Kidney (tissue), 22 donors: ENCODE measurements at places on chromosomes 16 and 17. TPM values are rescaled to one million over a fixed set of nuclear protein-coding genes. Genes with fewer than 3 reads are reported as not detected.

- H3K4me1 ChIP-seq, result no peaks in the 10 kb centered on the region
- peak overlapping the region; percentile 80 for H3K27ac ChIP-seq
- no peak for DNase-seq
- H3K27me3 ChIP-seq, result no peaks in the 10 kb centered on the region
These were observed 1.3 kb downstream of the ARRB2 start for GRCh38 chr17:4711661-4712181.

The CYGB gene
- 12.6 TPM for total RNA-seq

- H3K4me1 ChIP-seq, result no peaks in the 10 kb centered on the region
- DNase-seq, result peak; percentile 15
- H3K27ac ChIP-seq, result no peak overlapping the region
- H3K36me3 ChIP-seq, result no peaks in the 10 kb centered on the region
- H3K4me3 ChIP-seq, result no peak overlapping the region
- no peaks in the 10 kb centered on the region for H3K27me3 ChIP-seq
These were observed 496.9 kb upstream of the C16orf82 start for GRCh38 chr16:26569793-26570192.

The SSTR5 gene
- 6.7 TPM for total RNA-seq

GRCh38 chr17:73379826-73380225 is 68.0 kb upstream of the CDC42EP4 start:
- H3K27me3 ChIP-seq, result no peaks in the 10 kb centered on the region
- DNase-seq, result no peak
- no peaks in the 10 kb centered on the region for H3K4me1 ChIP-seq
- no peaks in the 10 kb centered on the region for H3K36me3 ChIP-seq
- no peak overlapping the region for H3K4me3 ChIP-seq
- no peak overlapping the region for H3K27ac ChIP-seq

DNA sequence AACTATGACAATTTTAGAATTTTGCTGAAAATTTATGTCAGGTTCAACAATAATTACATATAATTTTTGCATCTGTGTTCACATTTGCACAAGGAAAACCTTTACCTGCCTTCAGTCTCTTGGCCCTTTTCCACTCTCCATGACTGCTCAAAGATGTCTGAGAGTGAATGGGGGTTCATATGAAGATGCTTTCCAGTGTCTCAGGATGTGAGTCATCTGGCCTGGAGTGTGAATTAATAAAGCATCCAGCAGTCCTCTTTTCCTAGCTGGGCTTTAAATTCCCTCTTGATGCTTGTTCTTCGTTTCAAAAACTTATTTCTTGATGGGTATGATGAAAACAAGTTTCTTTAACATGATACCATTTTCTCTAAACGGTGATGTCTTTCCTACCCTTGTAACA is 99.9 kb downstream of the CDK5R1 start:
- no peaks in the 10 kb centered on the region for H3K4me1 ChIP-seq
- H3K27ac ChIP-seq, result no peak overlapping the region
- no peak for DNase-seq

DNA sequence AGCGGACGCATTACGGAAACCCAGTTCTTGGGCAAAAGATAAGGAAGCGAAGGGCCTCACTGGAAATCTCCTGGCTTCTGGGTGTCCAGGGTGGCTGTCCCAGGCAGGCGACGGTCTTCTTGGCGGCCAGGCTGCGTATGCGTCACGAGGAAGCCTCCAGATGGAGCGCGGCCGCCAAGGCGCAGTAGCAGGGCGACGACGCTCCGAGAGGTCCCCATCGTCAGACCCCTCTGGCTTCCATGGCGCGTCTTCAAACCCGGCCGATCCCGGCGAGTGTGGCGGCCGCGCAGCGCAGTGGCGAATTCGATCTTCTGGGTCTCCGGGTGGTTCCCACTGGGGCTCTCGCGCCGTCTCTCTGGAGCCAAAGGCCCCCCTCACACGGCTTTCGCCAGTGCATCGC is 13.8 kb upstream of the ANKRD40CL start:
- H3K4me1 ChIP-seq, result no peaks in the 10 kb centered on the region
- H3K4me3 ChIP-seq, result no peak overlapping the region
- H3K36me3 ChIP-seq, result no peaks in the 10 kb centered on the region

DNA sequence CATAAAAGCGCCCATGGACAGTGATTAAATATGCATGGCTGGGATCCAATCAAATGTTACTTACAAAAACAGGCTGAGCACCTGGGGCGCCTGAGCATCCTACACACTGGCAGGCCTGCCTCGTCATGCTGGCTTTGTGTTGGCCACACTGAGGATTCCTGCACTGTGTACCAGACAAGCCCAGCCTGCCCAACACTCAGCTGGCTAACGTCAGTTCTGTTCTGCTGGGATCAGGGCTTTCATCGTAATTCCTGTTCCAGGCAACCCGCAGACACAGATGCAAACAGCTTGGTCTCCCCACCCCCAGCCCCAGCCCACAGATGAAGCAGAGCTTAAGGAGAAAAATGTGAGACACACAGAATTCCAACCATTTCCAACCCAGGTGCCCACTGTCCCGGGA is 30.7 kb downstream of the PIMREG start:
- H3K4me1 ChIP-seq, result no peaks in the 10 kb centered on the region
- no peak overlapping the region for H3K4me3 ChIP-seq
- H3K36me3 ChIP-seq, result no peaks in the 10 kb centered on the region
- no peaks in the 10 kb centered on the region for H3K27me3 ChIP-seq
- no peak overlapping the region for H3K27ac ChIP-seq

GRCh38 chr16:1351582-1352362 is at the start of the genes GNPTG and TSR3:
Gene GNPTG (plus strand): TSS chr16:1351931. CDS start chr16:1351966, 35 bp downstream.
Gene TSR3 (minus strand): TSS chr16:1351878. CDS start chr16:1351804, 74 bp downstream.
- peak within 1 kb of the TSS; percentile 81 for H3K4me3 ChIP-seq
- peak within 1 kb of the TSS; percentile 14 for H3K27ac ChIP-seq
- H3K4me1 ChIP-seq, result peaks cover 21% of the 10 kb centered on the region
- no peaks in the 10 kb centered on the region for H3K36me3 ChIP-seq

GRCh38 chr16:87410968-87411367 is 18.8 kb downstream of the MAP1LC3B start:
- no peaks in the 10 kb centered on the region for H3K27me3 ChIP-seq
- DNase-seq, result no peak
- peaks cover 21% of the 10 kb centered on the region for H3K36me3 ChIP-seq
- no peak overlapping the region for H3K4me3 ChIP-seq

DNA sequence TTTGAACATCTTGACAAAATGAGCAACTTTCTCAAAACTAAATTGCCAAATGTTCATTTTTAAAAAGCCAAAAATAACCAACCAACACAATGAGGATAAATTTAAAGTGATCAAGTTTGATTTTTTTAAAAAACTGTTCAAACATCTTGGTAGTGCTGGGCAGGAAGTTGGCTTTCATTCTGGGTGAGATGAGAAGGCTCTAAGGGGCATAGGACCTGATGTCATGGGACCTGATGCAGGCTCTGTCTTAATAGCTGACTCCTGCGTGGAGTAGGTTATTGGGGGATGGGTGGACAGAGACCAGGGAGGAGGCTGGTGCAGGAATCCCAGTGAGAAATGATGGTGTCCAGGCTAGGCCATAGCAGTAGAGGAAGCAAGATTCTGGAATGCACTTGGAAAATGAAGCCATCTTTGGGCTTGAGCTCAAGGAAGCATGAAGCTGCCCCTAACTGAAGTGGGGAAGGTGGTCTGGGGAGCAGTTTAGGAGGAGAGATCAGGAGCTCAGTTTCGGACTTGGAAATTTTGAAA is 20.4 kb downstream of the NLRC5 start:
- H3K4me1 ChIP-seq, result no peaks in the 10 kb centered on the region
- H3K4me3 ChIP-seq, result no peak overlapping the region
- DNase-seq, result no peak
- H3K27ac ChIP-seq, result no peak overlapping the region
- H3K27me3 ChIP-seq, result no peaks in the 10 kb centered on the region
- no peaks in the 10 kb centered on the region for H3K36me3 ChIP-seq

GRCh38 chr17:66364508-66364907 is 62.1 kb downstream of the PRKCA start:
- no peaks in the 10 kb centered on the region for H3K36me3 ChIP-seq
- no peaks in the 10 kb centered on the region for H3K27me3 ChIP-seq
- H3K27ac ChIP-seq, result no peak overlapping the region
- DNase-seq, result no peak
- peaks cover under 1% of the 10 kb centered on the region for H3K4me1 ChIP-seq

The KCNAB3 gene
- 3.9 TPM for total RNA-seq

The ZNF18 gene
- total RNA-seq, result 8.2 TPM

DNA sequence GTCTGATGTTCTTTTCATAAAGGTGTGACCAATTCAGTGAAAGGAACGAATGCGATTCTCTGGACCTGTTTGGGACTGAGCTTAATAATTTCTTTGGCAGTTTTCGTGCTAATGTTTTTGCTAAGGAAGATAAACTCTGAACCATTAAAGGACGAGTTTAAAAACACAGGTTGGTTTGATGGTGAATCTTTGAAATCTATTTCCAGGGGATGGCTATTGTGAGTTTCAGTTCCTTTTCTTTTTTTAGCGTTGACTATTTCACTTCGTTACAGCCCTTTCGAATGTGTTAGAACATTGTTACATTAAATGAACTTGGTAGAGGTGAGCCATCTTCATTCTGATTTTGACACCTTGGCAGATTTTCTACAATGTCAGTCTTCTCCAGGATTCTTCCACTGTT is 1.2 kb downstream of the TNFRSF17 start:
- H3K4me1 ChIP-seq, result no peaks in the 10 kb centered on the region
- no peak for DNase-seq
- H3K27me3 ChIP-seq, result no peaks in the 10 kb centered on the region
- H3K36me3 ChIP-seq, result no peaks in the 10 kb centered on the region
- no peak overlapping the region for H3K4me3 ChIP-seq

The BFAR gene
- 53.7 TPM for total RNA-seq

DNA sequence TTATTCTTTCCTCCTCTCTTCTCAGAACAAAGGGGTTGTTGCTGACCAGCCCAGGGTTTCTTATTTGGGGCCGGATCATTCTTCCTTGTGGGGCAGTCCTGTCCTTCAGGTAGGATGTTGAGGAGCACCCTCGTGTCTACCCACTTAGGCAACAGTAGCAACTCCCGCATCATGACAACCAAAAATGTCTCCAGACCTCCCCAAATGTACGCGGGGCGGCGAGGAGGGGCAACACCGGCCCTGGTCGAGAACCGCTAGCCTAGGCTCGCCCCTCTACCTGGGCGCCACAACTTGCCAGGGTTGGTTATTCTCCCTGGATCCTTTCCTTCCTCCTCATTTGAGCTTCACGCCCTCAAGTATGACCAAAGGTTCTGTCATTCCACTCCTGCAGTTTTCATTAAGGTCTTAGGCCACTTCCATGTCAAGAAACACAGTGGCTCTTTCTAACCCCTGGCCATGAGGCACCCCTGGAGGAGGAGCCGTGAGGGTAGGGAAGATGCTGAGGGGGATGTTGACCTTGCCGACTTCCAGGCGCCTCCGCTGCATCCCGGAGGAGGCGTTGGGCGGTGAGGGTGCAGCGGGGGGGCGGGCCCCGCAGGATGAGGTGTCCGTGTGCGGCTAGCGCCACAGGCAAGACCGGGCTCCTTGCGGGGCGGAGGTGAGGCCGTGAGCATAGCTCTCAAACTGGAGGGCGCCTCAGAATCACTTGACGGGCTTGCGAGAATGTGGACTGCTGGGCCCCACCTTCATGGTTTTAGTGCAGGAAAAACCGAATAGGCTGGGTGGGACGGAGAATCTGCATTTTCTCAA is 712 bp upstream of the SPECC1 start:
- H3K27me3 ChIP-seq, result peaks cover 19% of the 10 kb centered on the region
- H3K27ac ChIP-seq, result no peak overlapping the region
- peak overlapping the region; percentile 84 for H3K4me3 ChIP-seq
- no peaks in the 10 kb centered on the region for H3K36me3 ChIP-seq

The CTRB2 gene
- total RNA-seq, result not detected

The MLYCD gene
- total RNA-seq, result 8.8 TPM
